Thoracic aorta (tissue), 2 donors: ENCODE measurements at places on chromosomes 11 and 22. TPM values are rescaled to one million over a fixed set of nuclear protein-coding genes. Genes with fewer than 3 reads are reported as not detected.

The TENM4 gene
- total RNA-seq, result 13.3 TPM

The NNMT gene
- 583 TPM for total RNA-seq

The SELENOO gene
- total RNA-seq, result 25.6 TPM

The AP1B1 gene
- total RNA-seq, result 59.5 TPM

The OR56A1 gene
- total RNA-seq, result not detected

The CELSR1 gene
- total RNA-seq, result 1.5 TPM

- H3K27me3 ChIP-seq, result no peaks in the 10 kb centered on the region
- no peaks in the 10 kb centered on the region for H3K36me3 ChIP-seq
- H3K4me3 ChIP-seq, result no peak overlapping the region
- peaks cover 13% of the 10 kb centered on the region for H3K4me1 ChIP-seq
- peak overlapping the region; percentile 89 for H3K27ac ChIP-seq
Observed at GRCh38 chr11:108115500-108116140, 5.7 kb upstream of the ACAT1 start.

DNA sequence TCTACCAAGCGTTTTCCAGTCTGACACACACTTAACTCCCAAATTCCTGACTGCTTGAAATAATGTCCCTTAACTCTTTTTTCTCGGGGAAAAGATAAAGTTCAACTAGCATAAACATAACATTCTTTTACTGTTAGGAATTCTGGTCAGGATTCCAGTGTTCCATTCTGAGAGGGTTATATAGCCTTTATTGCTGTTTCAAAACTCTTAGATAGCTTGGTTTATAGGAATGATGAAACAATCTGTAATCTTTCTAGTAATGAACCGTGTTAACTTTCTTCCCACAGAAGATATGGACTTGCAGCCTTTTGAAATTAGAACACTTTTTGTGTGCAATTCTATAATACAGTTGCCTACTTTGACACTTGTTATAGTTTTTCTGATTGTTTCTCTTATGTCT is 8.6 kb downstream of the REXO2 start:
- H3K27ac ChIP-seq, result no peak overlapping the region
- peaks cover 3% of the 10 kb centered on the region for H3K4me1 ChIP-seq
- no peak for DNase-seq
- H3K36me3 ChIP-seq, result peaks cover 10% of the 10 kb centered on the region
- H3K27me3 ChIP-seq, result no peaks in the 10 kb centered on the region

DNA sequence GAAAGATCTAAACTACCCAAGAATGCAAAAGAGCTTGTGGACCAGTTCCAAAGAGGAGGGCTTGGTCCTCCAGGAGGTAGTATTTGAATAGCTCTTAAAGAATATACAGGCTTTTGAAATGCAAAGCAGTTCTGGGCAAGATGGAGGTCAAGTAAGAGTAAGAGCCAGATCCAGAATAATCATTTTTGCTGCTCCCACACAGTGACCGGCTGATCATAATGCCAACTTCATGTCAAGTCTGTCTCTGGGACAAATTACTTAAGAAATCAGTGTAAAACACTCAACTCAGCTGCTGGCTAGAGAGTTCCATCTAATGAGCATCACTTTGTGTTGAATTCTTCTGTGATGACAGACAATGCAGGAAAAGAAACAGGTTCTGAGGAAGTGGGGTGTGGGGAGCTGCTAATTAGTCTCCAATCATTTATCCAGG is 250.9 kb upstream of the NARS2 start:
- H3K4me3 ChIP-seq, result no peak overlapping the region
- H3K27ac ChIP-seq, result no peak overlapping the region
- no peaks in the 10 kb centered on the region for H3K27me3 ChIP-seq
- H3K36me3 ChIP-seq, result no peaks in the 10 kb centered on the region
- H3K4me1 ChIP-seq, result no peaks in the 10 kb centered on the region
- DNase-seq, result no peak

- H3K27ac ChIP-seq, result no peak overlapping the region
- H3K4me1 ChIP-seq, result no peaks in the 10 kb centered on the region
- H3K36me3 ChIP-seq, result no peaks in the 10 kb centered on the region
- H3K4me3 ChIP-seq, result no peak overlapping the region
- H3K27me3 ChIP-seq, result no peaks in the 10 kb centered on the region
Observed at GRCh38 chr22:22357024-22357883, 112.7 kb downstream of the VPREB1 start.

DNA sequence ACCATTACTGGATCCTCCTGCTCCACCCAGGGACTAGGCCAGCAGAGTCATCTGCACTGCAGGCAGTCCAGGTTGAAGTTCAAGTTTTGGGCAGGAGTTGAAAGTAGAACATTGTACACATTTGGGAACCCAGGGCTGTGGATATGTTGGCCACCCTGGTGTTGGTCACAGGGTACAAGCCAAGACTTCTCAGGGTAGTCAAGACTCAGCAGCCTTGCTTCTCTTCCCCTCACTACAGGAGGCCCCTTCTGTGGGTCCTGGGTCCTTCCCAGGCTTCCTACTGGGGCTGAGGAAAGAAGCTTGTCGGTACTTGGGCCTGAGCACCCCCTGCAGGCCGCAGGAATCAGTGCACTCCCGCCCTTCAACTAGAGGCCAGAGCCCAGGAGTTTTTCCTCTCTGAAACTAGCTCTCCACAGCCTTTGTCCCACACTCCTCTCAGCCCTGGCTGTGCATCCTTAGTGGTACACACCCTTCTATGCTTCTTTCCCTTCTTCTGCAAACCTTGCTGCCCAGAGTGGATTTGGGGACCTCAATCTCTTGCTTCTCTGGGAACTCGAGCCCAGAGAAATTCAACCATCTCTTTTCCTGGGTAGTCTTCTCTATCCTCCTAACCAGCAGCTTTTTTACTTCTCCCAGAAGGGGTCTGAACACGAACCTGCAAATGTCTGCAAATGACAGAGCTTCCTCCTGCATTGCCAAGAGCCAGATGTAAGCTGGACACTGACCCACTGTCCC is 2.6 kb upstream of the HPX start:
- no peak overlapping the region for H3K4me3 ChIP-seq
- H3K36me3 ChIP-seq, result peaks cover 9% of the 10 kb centered on the region
- no peak for DNase-seq
- H3K27ac ChIP-seq, result peak overlapping the region; percentile 51
- H3K4me1 ChIP-seq, result peaks cover 4% of the 10 kb centered on the region

DNA sequence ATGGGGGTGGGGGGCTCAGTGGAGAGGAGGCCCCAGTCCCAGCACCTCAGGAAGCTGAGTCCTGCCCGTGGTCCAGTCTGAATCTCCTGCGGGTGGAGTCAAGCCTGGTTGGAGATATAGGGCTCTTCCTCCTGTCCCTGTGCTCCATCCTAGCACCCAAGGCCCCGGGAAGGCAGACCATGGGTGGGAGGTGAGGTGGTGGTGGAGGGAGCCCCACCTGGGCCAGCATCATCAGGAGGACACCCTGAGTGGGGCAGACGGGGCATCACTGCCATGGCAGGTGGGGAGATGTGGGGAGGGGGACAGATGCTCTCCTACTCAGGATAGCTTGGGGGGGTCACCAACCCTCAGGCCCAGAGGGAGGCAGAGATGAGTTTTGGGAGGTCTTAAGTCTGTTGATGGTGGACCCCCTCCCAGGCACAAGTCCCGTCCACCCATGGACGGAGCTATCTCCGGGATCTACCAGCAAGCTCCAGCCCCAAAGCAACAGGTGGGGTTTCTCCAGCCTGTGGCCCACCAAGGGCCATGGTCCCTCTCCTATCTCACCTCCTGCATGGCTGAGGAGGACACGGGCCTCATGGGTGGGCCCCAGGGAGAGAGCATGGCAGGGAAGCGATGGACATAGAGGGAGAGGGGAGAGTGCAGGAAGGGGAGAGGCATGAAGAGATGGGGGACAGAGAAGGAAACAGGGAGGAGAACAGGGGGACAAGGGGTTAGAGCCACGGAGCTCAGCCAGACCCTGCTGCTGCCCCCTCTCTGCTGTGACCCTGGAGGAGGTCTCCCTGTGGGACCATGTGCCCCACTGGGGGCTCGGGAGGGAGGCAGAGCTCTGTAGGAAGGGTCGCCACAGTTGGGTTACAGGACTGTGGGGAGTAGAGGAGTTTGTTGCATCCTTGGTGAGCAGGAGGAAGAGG is 1.3 kb downstream of the MRGPRE start:
- H3K27me3 ChIP-seq, result no peaks in the 10 kb centered on the region
- no peaks in the 10 kb centered on the region for H3K36me3 ChIP-seq
- peaks cover 12% of the 10 kb centered on the region for H3K4me1 ChIP-seq

DNA sequence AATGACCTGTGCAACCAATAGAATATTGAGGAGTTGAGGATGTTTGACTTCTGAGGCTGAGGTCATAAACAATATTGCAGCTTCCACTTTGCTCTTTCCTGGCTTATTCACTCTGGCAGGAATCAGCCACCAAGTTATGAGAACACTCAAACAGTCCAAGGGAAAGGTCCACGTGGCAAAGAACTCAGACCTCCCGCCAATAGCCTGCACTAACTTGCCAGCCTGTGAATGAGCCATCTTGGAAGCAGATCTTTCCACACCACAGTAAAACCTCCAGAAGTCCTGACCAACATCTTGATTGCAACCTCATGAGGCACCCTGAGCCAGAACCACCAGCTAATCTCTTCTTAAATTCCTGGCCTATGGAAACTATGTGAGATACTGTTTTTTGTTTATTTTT is 22.7 kb upstream of the PICALM start:
- peaks cover 16% of the 10 kb centered on the region for H3K4me1 ChIP-seq
- no peaks in the 10 kb centered on the region for H3K36me3 ChIP-seq
- H3K27ac ChIP-seq, result peak overlapping the region; percentile 87
- peak; percentile 13 for DNase-seq

GRCh38 chr11:44237156-44237555 is 72.8 kb downstream of the ALX4 start:
- no peak for DNase-seq
- H3K27me3 ChIP-seq, result no peaks in the 10 kb centered on the region
- H3K4me3 ChIP-seq, result no peak overlapping the region
- H3K36me3 ChIP-seq, result peaks cover 12% of the 10 kb centered on the region
- no peaks in the 10 kb centered on the region for H3K4me1 ChIP-seq

GRCh38 chr11:67492801-67493547 is 10.1 kb downstream of the AIP start:
- H3K36me3 ChIP-seq, result peaks cover 53% of the 10 kb centered on the region
- no peaks in the 10 kb centered on the region for H3K4me1 ChIP-seq
- DNase-seq, result no peak
- H3K27me3 ChIP-seq, result no peaks in the 10 kb centered on the region
- H3K27ac ChIP-seq, result no peak overlapping the region

GRCh38 chr11:45042560-45042959 is 91.9 kb upstream of the TP53I11 start:
- peak; percentile 17 for DNase-seq
- H3K36me3 ChIP-seq, result no peaks in the 10 kb centered on the region
- no peaks in the 10 kb centered on the region for H3K27me3 ChIP-seq
- peaks cover 8% of the 10 kb centered on the region for H3K4me1 ChIP-seq
- no peak overlapping the region for H3K4me3 ChIP-seq

DNA sequence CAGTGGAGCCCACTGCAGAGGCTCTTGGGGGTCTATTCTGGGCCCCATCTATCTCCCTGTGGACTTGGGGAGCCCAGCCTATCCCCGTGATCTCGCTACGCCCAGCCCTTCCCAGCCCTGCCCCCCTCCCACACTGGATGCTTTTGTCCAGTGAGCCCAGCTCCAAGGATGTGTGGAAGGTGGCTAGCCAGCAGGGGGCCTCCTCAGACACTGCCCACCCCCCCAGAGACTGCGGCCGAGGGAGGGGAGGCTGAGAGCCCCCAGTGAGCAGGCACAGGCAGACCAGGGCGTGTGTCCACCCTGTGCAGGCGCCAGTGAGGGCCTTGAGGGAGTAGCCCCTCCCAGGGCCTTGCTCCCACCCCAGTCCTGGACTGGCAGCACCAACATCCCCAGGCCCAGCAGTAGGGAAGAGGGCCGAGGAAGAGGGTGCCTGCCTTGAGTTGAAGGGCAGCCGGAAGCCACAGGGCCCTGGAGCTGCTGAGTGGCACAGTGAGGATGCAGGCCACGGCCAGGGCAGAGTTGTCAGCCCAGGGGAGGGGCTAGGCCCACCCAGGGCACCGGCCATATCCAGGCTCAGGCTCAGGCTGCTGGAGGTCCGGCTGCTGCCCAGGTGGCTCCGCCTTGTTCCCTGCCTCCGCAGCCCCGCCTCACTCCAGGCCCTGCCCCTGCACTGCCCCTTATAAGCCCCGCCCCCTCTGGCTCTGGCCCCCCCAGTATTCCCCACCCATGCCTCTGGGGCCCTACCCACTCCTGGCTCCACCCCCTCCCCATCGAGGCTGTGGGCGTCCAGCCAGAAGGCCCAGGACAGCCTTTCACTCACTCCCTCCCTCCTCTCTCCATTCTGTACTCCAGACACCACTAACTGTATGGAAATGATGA is 28.0 kb downstream of the MOB2 start:
- H3K4me3 ChIP-seq, result no peak overlapping the region
- DNase-seq, result peak; percentile 25
- no peak overlapping the region for H3K27ac ChIP-seq
- no peaks in the 10 kb centered on the region for H3K27me3 ChIP-seq
- peaks cover 36% of the 10 kb centered on the region for H3K4me1 ChIP-seq

GRCh38 chr11:69801513-69802335 is 17.5 kb downstream of the FGF3 start:
- no peak for DNase-seq
- H3K4me1 ChIP-seq, result no peaks in the 10 kb centered on the region
- no peaks in the 10 kb centered on the region for H3K27me3 ChIP-seq
- no peaks in the 10 kb centered on the region for H3K36me3 ChIP-seq
